Activated CD4-positive, alpha-beta T cell treated with anti-CD3 and anti-CD28 coated beads, Interleukin-2, amount 50 U/mL, for 48 hours (primary cell): ENCODE measurements at places on chromosomes 2 and 18.

- DNase-seq, result no peak
These were observed 18.3 kb upstream of the SULT1C2 start for GRCh38 chr2:108270346-108270745.

DNA sequence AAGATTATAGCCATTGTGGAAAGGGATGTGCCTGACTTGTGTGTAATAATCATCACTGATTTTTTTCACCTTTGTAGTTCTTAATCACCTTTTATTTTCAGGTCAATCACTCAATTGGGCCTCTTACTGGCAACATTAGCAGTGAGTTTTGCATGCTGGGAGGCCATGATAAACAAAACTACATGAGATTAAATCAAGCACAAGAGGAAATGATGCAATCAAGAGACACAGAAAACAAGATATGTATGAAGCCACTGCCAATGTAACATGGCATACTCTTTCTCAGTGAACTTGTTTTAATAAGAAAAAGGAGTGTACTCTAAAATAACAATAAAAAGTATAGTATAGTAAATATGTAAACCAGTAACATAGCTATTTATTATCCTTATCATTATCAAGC, 69.9 kb upstream of the FSIP2 start:
- DNase-seq, result no peak

GRCh38 chr2:235381261-235381912, 112.5 kb upstream of the AGAP1 start:
- no peak for DNase-seq

- DNase-seq, result no peak
These were observed 40.0 kb upstream of the NFATC1 start for GRCh38 chr18:79355433-79356335.

- DNase-seq, result no peak
These were observed 33.1 kb downstream of the FAM171B start for GRCh38 chr2:186726938-186727337.

DNA sequence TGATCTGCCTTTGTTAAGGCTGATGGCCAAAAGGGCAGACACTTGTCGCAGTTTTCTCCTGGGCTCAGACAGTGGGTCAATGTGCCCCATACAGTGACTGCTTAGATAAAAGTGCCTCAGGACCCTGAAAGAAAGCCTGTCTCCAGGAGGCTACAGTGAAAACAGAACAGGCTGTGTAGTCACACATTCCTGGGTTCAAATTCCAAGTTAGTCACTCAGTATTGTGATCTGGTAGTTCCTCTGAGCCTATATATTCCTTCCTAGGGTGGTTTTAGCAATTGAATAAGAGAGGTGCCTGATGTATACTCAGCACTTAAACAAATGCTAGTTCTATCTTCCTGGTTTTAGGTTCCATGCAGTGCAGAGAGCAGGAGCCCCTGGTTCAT, 54.4 kb downstream of the RPL37A start:
- no peak for DNase-seq

DNA sequence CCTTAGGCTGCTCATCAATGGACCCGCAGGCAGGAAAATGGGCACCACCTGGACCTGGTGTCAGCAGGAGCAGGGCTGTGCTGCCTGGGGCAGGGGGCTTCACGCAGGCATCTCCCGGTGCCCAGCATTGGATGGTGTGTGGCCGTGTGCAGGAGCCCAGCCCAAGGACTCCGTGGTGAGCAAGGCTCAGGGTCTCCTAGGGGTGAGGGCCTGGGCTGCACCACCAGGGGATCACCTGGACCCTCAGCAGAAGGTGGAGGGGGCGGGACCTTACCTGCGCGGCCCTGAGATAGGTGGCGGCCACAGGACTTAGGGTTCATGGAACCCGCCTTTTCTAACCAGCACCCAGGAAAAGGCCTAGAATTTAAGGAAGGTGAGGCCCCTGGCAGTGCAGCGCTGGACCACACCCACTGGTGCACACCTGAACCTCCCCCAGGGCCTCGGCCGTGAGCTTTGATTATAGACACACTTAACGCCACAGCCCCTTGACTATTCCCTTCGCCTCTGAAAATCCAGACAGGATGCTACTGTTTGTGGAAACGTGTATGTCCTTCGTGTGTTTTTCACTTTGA, 89.0 kb downstream of the TMEM18 start:
- no peak for DNase-seq

DNA sequence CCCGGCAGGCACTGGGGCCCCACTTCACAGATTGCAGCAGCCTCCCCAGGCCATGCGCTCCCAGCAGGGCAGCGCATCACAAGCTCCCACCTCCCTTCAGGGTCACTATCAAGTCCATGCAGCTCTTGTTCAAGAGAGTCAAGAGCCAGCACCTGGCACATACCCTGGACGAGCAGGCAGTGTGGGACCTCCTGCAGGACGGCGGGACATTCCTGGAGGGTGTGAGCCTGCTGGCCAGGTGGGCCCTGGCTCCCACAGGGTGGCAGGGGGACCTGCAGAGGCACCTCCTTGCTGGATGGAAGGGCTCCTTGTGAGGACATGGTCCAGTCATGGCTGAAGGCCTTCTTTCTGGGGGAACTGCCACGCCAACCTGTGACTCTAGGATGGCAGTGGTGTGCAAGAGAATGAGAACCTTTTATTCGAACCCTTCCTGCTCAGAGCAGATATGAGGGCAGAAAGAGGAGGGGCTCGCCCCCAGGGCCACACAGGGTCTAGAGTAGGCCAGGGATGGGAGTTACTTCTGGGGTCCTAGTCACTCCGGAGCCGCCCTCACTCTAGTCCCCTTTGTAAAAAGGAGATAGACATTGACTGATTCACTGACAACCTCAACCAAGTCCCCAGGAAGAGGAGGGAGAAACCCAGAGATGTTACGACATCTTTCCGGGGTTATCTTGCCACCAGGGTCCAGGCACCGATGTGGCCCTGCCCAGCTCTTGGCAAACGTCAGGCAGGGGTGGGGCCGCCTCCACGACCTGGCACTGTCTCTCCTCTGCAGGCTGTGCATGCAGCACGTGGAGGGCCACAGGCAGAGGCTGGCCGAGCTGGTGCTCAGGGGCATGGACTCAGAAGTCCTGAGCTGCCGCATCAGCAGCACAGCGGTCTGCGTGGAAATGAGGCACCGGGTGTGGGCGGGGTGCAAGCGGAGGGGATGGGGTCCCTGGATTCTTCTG, 31.3 kb downstream of the HJURP start:
- no peak for DNase-seq

GRCh38 chr2:162196638-162197037, 44.6 kb upstream of the GCG start:
- no peak for DNase-seq

GRCh38 chr18:23071285-23071684, 64.0 kb upstream of the CABLES1 start:
- DNase-seq, result peak; percentile 62

- no peak for DNase-seq
These were observed 13.0 kb downstream of the SIGLEC15 start for GRCh38 chr18:45838302-45839070.

DNA sequence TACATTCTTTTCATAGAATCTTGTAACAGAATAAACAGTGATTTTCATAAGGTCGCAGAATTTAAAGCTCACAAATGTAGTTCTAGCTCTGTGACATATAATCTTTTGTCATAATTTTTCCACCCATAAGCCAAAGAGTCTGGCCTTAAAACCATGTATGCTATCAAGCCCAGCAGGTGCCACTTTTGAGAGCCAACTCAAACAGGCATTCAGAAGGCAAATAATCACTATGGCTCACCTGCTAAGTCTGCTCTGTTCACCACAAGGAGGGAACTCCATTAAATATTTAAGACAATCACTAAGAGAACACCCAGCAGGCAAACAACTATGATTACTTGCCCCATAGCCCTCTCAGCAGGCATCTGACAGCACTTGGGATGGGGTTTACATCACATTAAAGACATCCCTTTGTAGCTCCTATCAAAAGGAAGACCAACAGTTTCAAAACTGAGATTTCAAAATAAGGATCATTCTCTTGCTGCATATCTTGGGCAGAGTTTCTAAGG, 241.6 kb downstream of the PDE11A start:
- no peak for DNase-seq

DNA sequence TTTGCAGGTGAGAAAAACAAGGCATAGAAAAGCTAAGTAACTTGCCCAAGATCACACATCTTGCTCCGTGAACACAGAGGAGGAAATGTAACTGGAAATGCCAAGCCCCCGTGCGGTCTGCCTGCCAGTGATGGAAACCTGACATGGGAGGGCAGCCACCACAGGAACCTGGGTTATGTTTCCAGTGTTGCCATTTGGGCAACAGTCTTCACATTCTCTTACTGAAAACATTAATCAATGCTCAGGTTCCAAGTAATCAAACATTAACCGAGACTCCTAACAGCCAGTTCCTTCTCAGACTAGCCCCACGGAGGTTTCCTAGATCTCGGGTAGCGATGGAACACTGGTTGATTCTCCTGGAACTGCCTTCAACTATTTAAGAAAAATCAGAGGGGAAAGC, 2.5 kb downstream of the TGFA start:
- DNase-seq, result no peak

DNA sequence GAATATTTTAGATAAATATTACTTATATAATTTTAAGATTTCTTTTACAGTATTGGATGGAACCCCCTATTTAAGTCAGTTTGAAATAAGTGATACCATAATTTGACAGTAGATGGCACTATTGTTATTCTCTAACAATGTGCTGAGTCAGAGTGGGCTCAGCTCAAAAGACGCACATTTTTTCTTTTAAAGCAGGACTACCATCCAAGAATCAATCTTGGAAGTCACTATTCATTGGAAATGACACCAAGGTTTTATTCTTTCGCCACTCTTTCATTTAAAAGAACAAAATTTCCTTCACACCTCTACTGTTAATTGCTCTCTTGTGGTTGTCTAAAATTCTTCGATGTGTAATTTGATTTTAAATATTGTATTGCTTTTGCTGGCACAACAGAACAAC, 32.6 kb upstream of the SPAG16 start:
- no peak for DNase-seq
